ENCODE measurements at places on chromosomes 7 and 10.

DNA sequence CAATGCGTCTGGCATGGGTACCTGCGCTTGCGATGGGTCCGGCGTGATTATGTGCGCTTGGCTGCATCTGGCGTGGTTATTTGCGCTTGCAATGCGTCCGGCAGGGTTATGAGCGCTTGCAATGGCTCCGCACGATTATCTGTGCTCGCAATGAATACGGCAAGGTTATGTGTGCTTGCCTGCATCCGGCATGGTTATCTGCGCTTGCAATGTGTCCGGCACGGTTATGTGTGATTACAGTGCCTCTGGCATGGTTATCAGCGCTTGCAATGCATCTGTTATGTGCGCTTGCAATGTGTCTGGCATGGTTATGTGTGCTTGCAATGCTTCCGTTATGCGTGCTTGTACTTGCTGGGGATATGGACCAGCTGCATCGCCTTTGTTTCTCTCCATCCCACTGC lies 37.7 kb downstream of the RBAK start:
- DNase-seq = no peak

GRCh38 chr7:78146546-78146945 lies 348.0 kb downstream of the PHTF2 start:
- DNase-seq = no peak

DNA sequence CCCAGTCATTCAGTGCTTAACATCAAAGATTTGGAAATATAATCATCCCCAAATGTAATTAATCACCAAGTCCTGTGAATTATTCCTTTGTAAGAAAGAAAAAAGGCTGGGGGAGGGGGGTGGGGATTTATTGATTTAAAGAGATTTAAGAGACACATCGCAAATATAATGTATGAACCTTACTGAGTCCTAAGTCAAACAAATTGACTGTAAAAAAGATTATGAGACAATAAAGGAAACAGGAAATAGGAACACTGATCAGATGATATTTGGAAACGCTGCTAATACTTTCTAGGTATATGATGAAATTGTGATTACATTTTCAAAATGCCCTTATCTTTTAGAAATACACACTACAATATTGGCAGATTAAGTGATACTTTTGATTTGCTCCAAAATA lies 92.5 kb downstream of the ATE1 start:
- no peak for DNase-seq

- DNase-seq = no peak
Observed at GRCh38 chr10:52780391-52781155, 8.0 kb upstream of the MBL2 start.

DNA sequence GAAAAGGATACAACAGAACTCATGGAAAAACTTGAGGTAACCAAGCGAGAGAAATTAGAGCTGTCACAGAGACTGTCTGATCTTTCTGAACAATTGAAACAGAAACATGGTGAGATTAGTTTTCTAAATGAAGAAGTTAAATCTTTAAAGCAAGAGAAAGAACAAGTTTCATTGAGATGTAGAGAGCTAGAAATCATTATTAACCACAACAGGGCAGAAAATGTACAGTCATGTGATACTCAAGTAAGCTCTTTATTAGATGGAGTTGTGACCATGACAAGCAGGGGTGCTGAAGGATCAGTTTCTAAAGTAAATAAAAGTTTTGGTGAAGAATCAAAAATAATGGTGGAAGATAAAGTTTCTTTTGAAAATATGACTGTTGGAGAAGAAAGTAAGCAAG lies 62.1 kb downstream of the AKAP9 start:
- DNase-seq = no peak

DNA sequence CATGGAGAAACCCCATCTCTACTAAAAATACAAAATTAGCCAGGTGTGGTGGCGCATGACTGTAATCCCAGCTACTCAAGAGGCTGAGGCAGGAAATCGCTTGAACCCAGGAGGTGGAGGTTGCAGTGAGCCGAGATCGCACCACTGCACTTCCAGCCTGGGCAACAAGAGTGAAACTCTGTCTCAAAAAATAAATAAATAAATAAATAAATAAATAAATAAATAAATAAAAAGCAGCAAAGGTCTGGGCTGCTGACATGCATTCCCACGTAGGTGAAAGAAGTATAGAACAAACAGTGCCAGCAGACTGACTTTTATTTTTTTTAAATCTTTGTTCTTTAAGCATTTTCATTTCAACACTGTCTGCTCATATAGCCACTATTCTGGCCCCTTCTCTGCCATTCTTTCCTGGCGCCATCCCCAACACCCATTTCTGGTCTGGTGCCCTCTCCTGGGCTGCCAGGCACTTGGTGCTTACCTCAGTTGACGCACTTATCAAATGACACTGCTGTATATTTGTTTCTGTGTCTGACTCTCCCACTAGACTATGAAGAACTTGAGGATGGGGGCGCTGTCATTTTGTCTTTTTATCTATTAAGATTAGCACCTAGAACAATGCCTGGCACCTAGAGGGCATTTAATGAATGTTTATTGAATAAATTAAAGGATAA lies 15.6 kb downstream of the FAM107B start:
- no peak for DNase-seq

GRCh38 chr7:86961686-86962085 lies 97.8 kb downstream of the ELAPOR2 start:
- DNase-seq = no peak

DNA sequence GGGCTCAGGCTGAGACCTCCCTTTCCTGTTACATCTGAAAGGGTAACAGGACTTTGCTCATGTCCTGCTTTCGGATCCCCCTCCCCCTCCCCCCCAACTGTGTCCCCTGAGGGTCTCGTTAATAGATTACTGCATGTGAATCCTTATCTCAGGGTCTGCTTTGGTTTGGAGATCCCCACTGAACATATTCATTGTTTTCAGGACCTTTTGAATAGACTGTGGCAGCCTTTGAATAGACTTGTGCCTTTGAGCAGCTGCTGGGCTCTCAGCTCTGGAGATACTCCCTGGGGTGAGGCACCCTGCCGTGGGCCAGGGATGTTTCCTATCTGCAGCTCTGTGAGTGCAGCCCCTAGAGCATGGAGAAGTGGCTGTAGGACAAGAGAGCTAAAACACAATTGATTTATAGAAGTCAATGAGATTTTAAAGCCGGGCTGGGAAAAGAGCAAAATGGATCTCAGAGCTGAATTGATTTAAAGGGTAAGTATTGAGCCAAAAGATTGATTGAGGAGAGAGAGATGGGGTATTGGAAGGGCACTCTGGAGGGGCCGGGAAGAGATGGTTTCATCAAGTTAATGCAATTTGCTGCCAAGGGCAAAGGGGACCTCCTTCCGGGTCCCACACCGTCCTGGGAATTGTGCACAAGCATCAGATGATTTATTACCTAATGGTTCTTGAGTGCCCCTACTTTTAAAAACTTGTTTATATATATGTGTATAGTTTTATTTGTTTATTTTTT lies 9.9 kb downstream of the ARHGAP22 start:
- no peak for DNase-seq
